Kidney tubule cell (primary cell): ENCODE measurements at places on chromosomes 2 and 18.

DNA sequence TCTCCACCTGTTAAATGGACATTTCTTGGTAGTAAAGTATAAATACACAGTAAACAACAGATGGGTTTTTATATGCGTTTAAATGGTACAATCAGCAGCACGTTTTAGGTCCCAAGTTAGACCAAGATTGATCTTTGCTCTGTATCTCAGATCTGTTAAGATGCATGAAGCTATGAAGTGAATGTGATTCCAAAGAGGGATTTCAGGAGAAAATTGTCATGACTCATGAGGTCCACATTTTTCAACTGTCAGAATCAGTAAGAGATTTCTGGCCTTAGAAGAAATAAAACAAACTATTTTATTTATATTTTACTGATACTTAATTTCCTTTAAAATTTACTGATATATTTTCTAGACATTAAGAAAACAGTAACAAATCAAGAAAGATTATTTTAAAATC, 142.7 kb downstream of the EML6 start:
- no peak for DNase-seq

DNA sequence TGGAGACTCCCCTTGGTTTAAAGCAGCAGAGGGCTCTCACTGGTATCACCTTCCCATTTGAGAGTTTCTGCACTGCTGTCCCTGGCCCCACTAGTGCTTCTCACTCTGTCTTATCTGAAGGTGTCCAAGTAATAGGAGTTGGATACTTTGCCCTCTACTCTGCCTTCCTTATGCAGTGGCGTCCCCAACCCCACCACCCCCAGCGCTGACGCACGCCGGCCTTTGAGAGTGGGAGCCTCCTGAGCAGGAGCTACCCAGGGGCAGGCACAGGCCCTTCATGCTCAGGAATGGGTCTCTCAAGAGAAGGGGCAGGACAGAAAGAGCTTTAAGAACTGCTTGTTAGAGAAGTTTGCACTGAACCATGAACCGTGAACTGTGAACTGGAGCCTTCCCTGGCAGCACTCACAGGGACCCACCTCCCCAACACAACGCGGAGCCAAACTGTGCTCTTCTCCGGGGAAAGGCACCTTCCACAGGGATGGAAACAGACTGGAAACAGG, 3.3 kb downstream of the CIB4 start:
- DNase-seq, result no peak

GRCh38 chr2:28161466-28161865, 231.2 kb upstream of the FOSL2 start:
- DNase-seq, result no peak

GRCh38 chr2:177265824-177266817, 1.6 kb upstream of the NFE2L2 start:
- DNase-seq, result peak; percentile 91

DNA sequence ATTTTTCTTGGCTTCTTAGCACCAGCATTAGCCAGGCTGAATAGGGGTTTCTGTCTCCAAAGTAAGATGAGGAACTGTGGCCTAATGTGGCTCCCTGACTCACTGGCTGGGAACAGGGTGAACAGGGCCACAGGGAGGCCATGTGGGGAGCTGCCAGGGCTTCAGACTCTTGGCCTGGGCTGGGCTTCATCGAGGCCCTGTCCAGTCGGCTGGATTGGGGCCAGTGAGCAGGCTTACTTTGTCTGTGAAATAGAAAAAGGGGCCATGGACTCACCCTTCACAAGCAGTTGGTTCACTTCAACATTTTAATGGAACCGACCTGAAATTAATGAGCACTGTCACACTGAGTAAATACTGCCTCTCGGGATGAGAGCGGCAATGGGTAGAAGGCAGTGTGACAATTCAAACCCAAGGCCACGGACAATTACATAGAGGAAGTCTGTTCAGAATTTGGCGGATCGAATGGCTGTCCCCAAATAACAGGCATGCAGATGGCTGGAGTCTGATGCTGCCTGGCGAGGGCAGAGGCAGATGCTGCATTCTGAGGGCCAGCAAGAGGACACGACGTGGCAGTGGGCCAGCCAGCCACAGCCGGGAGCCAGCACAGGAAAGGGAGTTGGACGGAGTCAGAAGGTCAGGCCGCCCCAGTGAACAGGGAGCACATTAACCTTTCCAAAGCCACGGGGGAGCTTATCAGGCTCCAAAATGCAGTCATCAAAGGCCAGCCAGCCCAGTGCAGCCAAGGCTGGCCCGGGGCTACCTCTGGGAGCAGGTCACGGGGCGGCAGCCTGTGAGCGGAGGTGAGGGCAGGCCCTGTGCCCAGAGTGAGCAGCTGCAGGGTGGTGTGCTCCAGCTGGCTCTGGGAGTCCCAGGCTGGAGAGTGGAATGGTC, 146.6 kb upstream of the REV1 start:
- no peak for DNase-seq

GRCh38 chr2:33208400-33208799, 261.6 kb downstream of the LTBP1 start:
- no peak for DNase-seq

DNA sequence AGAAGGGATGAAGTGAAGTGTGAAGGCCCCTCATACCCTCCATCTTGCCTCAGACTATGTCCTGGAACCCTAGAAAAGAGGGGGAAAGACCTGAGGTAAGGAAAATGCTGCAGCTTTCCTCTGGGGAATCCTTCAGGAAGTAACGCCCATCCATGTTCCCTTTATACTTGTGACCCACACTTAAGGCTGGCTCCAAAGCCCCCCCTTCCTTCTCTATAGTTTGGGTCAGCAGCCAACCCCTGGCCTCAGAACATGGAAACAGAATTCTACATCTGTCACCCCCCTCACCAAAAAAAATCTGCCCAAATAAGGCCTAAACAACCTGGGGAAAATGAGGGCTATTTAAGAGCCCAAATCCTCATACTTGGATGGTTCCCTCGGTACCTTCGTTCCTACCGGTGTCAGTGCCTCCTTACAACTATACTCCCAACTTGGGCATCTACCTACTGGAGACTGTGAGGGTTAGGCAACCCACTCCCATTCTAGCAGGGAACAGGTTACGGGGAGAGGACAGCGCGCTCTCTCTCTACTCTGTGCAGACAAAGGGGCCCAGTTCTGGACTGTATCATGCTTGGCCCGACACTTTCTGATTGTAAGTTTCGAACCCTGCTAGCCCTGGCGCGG, 689 bp downstream of the OST4 start:
- no peak for DNase-seq

DNA sequence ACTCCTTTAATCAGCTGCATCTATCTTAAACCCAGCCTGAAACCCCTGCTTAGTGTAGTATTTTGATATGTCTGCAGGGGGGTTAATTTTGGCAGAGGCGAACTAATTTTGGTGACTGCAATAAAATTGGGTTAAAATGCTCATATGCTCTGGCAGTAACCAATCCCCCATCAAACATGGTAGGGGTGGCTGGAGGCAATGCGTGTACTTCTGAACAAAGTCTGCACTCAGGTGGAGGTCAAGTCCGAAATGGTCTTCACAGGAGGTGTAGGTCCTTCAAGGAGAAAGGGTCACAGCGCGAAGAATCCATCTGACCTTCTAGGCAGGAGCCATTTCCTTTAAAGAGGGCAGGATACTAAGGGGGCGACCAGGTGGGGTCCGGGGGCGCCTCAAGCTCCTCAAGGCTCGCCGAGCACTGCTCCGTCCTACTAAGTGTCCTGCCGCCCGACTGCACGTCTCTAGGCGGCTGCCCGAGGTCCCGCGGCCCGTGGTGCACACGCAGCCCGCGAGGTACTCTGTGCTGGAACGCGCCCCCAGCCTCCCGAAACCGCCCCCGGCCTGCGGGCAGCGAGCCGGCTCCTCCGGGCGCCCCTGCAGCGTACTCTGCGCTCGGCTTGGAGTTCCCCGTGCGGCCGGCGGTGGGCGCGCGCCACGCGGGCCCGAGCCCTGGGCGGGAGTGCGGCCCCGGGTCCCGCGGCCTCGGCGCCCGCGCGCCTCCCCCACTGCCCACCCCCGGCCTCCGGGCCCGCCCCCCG, 1.7 kb upstream of the LDLRAD4 start:
- no peak for DNase-seq

GRCh38 chr2:54457323-54458023, 1.3 kb downstream of the SPTBN1 start:
- peak; percentile 46 for DNase-seq
